NCI-H2081 treated with DMSO at 0.1 percent for 48 hours (cell line): ENCODE measurements at places on chromosomes 3 and 15.

DNA sequence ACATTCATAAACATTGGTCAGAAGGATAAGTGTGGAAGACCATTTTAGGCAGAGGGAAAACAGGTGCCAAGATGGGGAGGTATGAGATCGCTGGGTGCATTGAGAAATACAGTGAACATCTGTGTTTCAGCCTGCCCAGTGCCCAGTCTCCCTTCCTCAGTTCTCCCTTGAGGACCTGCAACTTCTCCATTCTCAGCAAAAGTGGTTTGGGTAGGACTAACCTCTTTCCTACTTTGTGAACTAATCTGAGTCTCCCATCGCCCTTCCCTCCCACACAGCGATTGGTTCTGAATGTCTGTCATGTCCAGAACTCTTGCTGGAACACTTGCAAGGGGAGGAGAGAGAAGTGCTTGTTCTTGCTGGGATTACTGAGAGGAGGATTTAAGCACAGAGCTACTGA is 10.9 kb upstream of the CCNL1 start:
- DNase-seq: no peak

DNA sequence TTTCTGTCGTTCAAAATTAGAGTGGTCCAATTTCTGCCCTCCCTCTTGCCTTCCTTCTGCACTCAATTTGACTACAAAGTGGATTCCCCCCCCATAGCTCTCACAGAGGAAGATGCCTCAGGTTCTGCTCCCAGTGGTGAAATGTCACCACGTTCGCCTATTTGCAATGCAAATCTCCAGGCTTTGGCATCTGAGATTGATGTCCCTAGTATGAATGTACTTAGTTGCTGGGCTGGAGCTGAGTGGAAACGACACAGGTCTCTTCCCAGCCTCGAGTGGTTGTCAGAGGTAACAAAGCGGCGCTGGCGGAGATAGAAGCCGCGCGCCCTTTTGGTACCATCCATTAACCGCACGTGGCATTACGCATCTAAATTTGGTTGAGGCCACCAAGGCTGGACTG is 860.1 kb downstream of the MCTP2 start:
- no peak for DNase-seq

DNA sequence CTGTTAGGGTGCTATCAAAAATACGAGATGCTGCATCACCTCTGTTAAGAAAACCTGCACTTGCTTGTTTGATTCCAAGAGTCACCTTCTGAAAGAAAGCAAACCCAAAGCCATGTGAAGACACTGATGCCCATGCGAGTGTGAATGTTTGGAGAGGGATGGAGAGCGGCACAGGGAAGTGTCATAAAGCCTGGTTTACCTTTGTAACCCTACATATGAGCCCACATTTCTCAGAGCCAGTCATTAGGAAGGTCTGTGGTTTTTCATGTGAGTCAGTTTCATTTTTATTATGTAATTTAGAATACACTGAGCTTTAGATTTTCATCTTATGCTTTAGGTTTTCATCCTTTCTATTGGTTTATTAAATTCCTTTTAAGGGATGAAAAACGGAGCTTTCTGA is 896.8 kb downstream of the ROBO1 start:
- no peak for DNase-seq

GRCh38 chr15:70507772-70508371 is 255.5 kb downstream of the UACA start:
- no peak for DNase-seq

- DNase-seq: no peak
Measured at GRCh38 chr15:34365091-34365825, 1.7 kb downstream of the LPCAT4 start.

- DNase-seq: no peak
Measured at GRCh38 chr3:12318758-12319621, 30.1 kb downstream of the PPARG start.
